Fibroblast of villous mesenchyme (primary cell): ENCODE measurements at places on chromosomes 11 and 22. TPM values are rescaled to one million over a fixed set of nuclear protein-coding genes. Genes with fewer than 3 reads are reported as not detected.
A peak's percentile ranks its signal among the peaks of the same experiment; 100 is the strongest.

- no peak for DNase-seq
Observed at GRCh38 chr11:34481307-34481706, 32.3 kb downstream of the ELF5 start.

GRCh38 chr22:20982563-20982882 is 426 bp downstream of the LZTR1 start:
- no peak for DNase-seq

DNA sequence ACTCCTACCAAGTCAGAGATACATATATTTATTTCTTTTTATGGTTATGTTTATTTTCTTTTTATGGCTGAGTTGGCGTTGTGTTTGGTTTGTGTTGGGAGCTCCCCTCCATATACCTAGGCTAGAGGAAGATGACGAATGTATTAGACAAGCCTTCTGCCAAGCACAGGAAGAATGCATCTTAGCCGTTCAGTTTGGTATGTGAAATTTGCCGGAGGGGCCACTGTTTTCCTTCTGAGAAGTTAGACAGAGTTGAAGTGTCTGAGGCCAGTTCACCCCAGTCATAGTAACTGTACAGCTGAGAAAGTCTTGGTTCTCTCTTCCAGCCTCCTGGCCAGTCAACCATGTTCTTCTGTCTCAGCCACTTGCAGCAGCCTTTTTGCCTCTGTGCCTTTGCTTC is 29.8 kb downstream of the TEAD1 start:
- DNase-seq, result peak; percentile 72

- DNase-seq, result no peak
Observed at GRCh38 chr11:96204721-96205459, 138.1 kb downstream of the MAML2 start.

DNA sequence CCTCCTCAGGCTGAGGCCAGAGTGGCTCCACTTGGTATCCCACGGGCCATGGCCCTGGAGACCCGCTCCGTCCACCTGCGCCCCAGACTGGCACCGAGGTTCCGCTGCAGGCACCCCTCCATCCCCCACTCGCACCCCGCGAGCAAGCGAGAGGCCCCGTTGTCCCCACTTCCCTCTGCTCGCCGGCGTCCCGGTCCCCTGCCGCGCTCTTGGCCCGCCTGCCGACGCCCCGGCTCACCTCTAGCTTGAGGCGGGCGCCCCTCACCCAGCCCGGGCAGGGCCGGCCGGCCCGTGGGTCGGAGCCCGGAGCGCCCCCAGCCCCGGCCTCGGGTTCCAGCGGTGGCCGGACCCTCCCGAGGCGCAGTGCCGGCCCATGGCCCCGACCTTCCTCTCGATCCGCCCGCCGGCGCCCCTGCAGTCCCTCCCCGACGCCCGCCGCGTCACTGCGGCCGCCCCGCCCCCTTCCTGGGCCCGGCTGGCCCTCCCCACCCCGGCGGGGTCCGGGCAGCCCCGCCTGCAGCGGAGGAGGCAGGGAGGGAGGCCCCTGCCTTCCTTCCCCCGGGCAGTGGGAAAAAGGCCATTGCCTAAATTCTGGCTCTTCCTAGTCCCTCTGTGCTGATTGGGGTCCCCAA is at the start of gene PITPNM1:
Gene PITPNM1, minus strand, starts transcription at position 414 of the 632 bp plus-strand sequence. CDS start 1,183 bp downstream, outside the sequence.
- peak; percentile 51 for DNase-seq

- DNase-seq, result no peak
Observed at GRCh38 chr22:25742918-25743708, 1.1 kb downstream of the MYO18B start.

- no peak for DNase-seq
Observed at GRCh38 chr11:12152321-12152720, 41.9 kb downstream of the MICAL2 start.

GRCh38 chr11:24828938-24829605 is 332.2 kb downstream of the LUZP2 start:
- DNase-seq, result no peak

DNA sequence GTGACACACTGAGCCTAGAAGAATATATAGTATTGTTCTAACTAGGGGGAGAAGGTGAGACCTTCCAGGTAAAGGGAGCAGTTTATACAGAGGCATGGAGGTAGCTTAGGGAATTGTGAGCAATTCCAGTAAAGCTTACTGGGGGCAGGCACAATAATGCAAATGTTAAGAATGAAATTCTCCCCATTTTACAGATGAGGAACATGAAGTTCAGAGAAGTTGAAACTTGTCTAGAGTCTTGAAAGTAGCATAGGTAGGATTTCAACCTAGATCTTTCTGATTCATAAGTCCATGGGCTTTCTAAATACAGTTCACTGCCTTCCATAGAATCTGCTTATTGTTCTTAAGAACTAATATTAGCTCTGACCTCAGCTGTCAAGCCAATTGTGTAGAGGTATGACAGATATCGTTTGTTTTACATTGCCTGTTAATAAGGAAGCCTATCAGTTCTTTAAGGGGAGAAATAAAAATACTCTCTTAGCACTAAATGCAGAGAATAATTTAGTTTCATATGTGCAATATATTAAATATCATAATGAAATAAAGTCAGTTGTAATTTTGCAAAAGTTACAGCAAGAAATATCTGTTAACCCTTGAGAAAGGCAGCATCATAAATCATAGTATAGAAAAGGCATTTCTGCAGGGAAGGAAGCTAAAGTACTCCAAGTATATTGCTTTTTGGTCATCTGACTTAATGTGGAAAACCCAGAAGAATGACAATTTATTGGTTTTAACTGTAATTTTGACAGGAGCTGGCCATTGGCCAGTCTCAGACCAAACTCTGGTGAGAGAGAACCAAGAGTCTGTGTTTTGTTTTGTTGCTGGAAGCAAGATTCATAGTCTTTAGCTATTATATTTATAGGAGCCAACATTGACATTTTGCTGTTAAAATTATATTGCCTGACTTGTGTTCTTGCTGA is 181.8 kb downstream of the UVRAG start:
- no peak for DNase-seq

KLHDC7B gene
- total RNA-seq, result 0.32 TPM in 1 of 2 replicates, not detected in the other

TBX10 gene
- not detected in 2 replicates for total RNA-seq

WNT7B gene
- total RNA-seq, result under 0.01 and 0.64 TPM in 2 replicates

OR4C13 gene
- total RNA-seq, result not detected in 2 replicates
